NCI-H2107 (cell line): ENCODE measurements at places on chromosomes 4 and X.

GRCh38 chr4:183610033-183610432 lies 49.0 kb downstream of the RWDD4 start:
- no peak for DNase-seq

DNA sequence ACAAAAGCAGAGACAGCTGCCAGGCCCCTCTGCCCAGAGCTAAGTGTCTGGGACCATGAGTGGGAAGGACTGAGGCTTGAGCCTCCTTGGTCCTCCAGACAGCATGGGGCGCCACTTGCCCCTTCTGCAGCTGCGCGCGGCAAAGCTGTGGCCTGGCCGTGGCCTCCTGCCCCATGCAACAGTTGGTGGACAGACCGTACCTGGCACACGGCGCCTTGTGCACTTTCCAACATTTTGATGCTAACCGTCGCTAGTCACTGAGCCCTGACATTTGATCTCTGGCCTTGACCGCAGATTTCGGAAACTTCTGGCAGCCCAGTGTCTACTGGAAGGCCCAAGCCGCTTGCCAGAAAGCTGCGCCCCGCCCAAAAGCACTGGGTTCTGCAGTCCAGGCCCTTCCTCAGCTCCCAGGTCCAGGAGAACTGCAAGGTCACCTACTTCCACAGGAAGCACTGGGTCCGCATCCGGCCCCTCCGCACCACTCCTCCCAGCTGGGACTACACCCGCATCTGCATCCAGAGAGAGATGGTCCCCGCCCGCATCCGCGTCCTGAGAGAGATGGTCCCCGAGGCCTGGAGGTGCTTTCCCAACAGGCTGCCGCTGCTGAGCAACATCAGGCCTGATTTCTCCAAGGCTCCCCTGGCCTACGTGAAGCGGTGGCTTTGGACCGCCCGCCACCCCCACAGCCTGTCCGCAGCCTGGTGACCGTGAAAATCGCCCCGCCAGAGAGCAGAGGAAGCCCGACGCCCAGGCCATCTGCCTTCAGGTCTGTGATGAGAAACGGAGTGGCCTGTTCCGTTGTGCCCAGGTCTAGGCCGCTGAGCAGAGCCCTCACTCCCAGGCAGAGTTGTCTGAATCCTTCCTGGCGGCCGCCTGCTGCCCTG lies 35.3 kb upstream of the CA5B start:
- DNase-seq = no peak

DNA sequence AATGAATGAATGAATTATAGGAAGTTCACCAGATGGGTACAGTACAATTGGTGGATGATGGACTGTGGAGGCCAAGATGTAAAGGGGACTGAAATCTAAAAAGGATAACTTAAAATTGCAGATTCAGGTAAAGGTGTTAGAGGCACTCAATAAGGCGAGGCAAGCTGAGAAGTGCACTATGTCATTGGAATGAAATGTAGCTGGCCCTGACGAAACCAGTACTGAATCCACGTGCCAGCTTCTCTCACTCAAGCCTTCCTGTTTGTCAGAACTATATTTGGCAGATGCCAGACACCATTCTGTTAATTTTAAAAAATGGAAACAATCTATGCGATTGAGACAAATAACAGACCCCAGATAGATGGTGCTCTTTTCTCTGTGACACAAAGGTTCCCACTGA lies 1039.1 kb upstream of the TENM3 start:
- no peak for DNase-seq

DNA sequence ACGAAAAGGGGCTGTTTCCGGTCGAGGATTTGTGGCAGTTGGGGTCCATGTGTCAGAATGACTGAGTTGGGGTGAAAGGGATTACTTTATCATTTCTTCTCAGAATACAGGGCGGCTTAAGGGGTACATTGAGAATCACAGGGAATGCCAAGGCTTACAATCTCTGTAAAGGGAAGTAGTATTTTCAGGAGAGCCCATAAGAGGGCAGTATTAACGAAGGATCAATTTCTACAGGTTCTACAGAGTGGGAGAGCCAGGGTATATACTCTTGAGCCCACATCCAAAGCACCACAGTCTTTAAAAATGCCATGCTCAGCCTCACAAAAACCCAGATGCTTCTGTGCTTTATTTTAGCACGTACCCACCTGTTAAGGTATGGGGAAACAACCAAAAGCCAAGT lies 67.7 kb upstream of the ZXDA start:
- DNase-seq = no peak

- no peak for DNase-seq
These were observed 52.2 kb upstream of the PCDH7 start for GRCh38 chr4:30667919-30668318.

DNA sequence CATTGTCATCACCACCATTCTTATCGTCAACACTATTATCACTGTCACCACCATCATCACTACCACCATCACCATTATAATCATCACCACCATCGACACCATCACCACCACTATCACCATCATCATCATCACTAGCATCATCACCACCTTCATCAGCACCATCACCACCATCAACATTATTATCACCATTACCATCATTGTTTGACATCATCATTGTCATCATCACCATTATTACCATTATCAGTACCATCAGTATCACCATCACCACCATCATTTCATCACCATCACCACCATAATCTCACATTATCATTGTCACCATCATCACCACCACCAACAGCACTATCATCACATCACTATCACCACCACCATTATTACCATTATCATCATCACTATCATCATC lies 47.5 kb upstream of the NKX1-1 start:
- no peak for DNase-seq

GRCh38 chr4:136863756-136864155 lies 668.5 kb downstream of the PCDH18 start:
- no peak for DNase-seq

GRCh38 chr4:85210353-85210752 lies 243.9 kb upstream of the WDFY3 start:
- no peak for DNase-seq

GRCh38 chr4:106618956-106619355 lies 250.4 kb upstream of the GIMD1 start:
- no peak for DNase-seq
